Hematopoietic multipotent progenitor cell (in vitro differentiated cells): ENCODE measurements at places on chromosomes 4 and X.

GRCh38 chr4:98446499-98447375 is 185.6 kb downstream of the RAP1GDS1 start:
- peak; percentile 83 for DNase-seq

GRCh38 chrX:112094729-112095128 is 12.2 kb upstream of the TRPC5 start:
- DNase-seq = no peak

- DNase-seq = no peak
These were observed 18.4 kb upstream of the XK start for GRCh38 chrX:37667141-37667540.

GRCh38 chrX:150514462-150514861 is 54.0 kb upstream of the MTM1 start:
- DNase-seq = no peak

- DNase-seq = no peak
These were observed 135.7 kb upstream of the ANXA10 start for GRCh38 chr4:167956676-167957075.

GRCh38 chr4:11297201-11297600 is 131.5 kb downstream of the HS3ST1 start:
- DNase-seq = no peak

DNA sequence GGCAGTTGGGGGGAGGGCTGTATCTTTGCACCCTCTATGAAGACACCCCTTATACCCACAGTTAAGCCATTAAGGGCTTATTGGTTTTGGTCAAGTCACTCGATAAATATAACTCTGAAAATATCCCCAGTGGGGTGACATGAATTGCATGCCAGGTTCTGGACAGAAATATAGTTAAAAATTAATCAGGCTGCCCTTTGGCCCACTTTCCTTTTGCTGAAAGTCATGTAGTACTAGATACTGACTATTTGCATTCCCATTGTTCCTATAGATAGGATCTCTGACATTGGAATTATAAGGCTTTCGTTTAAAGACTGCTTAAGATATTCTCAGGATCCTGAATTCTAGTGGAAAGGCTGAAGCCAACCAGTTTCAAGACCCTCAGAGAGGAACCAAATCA is 43.5 kb upstream of the LAMP2 start:
- no peak for DNase-seq

DNA sequence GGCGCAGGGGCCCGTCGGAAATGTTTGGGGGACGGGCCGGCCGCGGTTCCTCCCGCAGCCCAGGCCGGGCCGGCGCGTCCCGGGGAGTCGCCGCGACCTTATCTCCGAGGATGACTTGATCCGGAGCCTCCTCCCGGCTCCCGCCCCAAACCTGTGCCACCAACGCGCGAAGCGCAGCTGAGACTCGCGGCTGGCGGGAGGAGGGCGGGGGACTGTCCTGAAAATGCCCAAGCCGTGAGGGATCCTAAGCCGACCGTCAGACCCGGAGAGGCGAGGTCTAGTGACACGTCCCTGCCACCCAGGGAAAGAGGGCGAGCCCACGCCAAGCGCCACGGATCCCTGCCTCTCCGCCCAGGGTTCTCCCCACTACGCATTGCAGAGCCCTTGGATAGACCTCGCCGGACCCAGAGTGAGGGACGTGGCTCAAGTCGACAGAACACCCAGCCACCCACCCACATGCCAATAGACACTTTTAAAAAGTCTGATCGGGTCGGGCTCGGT is 26.9 kb downstream of the UTP14A start:
- DNase-seq = no peak

DNA sequence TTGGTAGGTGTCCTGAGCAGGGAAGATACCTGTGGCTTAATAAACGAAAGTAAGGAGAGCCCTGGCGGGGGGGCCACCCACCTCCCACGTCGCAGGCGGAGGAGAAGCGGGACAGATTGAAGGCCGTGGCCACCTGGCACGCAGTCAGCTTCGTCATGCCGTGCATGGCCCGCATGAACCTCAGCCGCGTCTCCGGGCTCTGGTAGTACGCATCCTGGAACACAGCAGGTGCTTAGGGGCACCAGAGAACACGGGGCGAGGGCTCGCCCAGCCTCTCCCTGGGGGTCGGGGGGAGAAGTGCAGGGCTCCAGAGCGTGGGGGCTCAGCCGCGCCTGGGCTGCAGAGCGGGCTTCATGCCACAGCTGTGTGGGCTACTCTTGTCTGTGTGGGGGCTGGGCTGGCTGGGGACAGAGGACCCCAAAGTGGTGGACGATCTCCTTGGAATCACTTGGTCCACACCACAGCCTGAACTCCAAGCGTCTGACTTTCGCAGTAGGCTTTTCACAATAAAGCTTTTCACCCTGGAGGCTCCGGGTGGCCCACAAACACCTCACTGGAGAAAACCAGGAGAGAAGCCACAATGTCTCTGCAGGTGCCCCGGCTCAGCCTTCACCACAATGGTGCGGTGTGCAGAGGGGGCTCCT is 27.1 kb upstream of the SLC25A6 start:
- no peak for DNase-seq

GRCh38 chr4:6782846-6783110 is 251 bp downstream of the KIAA0232 start:
- no peak for DNase-seq

- DNase-seq = no peak
These were observed 53.6 kb downstream of the USP53 start for GRCh38 chr4:119266153-119266552.

DNA sequence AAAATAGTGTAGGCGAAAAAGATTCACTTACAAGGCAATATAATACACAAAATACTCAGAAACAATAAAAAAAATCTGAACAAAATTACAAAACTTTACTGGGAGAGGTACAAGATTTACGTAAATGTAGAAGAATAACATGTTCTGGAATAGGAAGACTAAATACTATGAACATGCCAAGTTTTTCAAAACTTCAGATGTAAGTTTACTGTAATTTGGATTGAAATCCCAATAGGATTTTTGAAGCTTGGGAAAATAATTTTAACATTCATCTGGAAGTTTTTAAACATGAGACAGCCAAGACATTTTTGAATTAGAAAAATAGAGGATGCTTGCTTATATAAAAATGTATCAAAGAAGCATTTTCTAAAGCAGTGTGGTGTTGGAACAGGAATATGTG is 30.5 kb upstream of the CT83 start:
- DNase-seq = no peak

- DNase-seq = peak; percentile 7
These were observed 2185.9 kb upstream of the TENM3 start for GRCh38 chr4:180057299-180057721.

- DNase-seq = no peak
These were observed 100.0 kb downstream of the TET2 start for GRCh38 chr4:105246712-105247111.

- no peak for DNase-seq
These were observed 599 bp downstream of the NUP54 start for GRCh38 chr4:76147454-76148141.

DNA sequence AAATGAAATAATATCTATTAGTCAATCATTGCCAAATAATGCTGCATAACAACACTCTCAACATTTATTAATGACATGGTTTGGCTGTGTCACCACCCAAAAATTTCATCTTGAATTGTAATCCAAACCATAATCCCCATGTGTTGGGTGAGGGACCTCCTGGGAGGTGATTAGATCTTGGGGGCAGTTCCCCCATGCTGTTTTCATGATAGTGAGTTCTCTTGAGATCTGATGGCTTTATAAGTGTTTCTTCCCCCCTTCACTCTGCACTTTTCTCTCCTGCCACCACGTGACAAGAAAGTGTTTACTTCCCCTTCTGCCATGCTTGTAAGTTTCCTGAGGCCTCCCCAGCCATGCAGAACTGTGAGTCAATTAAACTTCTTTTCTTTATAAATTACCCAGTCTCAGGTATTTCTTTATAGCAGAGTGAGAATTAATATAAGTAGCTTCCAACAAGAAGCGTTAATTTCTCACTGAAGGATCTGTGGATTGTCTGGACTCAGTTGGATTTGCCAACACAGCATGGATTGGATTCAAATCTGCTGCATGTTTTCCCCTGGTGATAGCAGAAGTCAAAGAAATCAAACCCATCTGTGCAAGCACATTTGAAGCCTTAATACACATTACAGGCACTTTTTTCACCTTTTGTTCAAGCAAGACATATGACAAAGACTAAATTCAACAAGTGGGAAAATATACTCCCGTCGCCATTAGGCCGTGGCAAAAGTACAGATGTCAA is 216.6 kb downstream of the PDGFC start:
- DNase-seq = no peak

- DNase-seq = no peak
These were observed 7.0 kb upstream of the USO1 start for GRCh38 chr4:75717408-75717807.

DNA sequence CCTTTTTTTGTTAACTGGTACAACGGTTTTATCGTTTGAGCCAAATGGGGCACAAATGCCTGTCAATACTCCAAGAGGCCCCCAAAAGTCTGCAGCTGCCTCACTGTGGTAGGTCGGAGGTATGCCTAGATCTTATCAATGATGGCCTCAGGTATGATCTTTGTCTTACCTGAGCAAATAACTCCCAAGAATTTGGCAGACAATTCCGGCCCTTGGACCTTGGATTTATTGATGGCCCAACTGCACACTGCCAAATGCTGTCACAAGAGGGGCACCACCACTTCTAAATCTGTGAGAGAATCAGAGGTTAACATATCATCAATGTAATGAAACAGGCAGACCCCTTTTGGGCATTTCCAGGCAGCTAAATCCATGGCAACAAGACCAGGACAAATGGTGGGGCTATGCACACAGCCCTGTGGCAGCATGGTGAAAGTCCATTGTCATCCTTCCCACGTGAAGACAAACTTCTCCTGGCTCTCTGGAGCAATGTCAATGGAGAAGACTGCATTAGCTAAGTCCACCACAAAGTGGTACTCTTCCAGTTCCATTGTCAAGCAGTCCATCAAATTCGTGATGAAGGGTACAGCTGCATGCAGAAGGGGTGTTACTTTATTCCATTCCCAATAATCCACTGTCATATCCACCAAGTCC is 28.6 kb downstream of the CXCL13 start:
- DNase-seq = no peak

GRCh38 chr4:27066591-27066990 is 205.9 kb downstream of the STIM2 start:
- peak; percentile 55 for DNase-seq

DNA sequence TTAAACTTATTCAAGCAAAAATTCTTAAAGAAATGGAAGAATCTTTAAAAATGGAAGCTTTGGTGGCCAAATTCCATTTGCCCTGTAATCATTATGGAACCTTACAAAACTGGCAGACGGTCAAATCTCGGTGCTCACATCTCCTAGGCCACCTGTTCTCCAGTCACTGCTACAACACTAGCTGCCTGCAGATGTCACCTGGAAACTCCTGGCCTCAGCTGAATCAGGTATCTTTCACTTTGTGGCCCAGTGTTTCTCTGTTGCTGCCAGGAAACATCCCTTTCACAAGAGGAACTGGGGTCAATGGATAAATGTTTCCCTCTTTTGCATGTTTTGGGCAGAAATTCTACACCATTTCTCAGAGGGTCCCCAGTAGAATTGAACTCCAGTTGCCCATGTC is 4.2 kb upstream of the CXCL3 start:
- no peak for DNase-seq

DNA sequence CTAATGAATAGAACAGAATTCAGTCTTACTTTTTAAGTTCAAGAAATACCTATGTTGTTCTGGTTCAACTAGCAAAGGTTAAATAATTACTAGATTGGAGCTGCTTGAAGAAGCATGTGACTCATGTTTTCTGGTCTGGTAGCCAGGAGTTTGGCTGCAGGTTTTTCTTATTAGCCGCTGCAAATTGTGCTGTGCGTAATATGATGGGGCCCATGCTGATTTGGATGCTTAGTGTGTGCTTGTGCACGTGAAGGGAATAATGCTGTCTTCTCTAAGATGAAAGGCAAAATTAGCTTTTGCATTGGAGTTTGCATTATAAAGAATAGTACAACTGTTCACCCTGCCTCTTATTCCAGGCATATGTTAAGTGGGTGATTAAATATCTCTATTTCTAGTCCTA is 219.6 kb downstream of the SNCA start:
- no peak for DNase-seq

GRCh38 chrX:119455264-119455663 is 13.0 kb upstream of the SLC25A5 start:
- no peak for DNase-seq

- DNase-seq = no peak
These were observed 23.1 kb downstream of the MOSPD2 start for GRCh38 chrX:14896273-14896672.

DNA sequence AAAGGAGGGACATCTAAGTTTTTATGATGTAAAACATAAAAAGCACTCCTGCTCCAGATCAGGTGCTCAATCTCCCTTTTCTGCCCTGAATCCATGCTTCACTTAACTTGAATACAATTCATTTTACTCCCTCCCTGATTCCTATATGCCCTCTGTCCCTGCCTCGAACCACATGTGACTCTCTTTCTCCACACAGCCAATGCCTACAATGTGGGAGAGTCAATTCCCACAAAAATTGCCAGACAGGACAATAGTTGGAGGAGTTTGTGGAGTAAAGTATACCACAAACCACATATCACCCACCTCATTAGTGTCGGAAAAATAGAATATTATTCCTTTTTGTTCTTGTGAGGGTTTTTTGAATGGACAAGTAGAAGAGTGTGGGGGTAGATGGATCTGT is 9.7 kb downstream of the AMMECR1 start:
- DNase-seq = no peak

DNA sequence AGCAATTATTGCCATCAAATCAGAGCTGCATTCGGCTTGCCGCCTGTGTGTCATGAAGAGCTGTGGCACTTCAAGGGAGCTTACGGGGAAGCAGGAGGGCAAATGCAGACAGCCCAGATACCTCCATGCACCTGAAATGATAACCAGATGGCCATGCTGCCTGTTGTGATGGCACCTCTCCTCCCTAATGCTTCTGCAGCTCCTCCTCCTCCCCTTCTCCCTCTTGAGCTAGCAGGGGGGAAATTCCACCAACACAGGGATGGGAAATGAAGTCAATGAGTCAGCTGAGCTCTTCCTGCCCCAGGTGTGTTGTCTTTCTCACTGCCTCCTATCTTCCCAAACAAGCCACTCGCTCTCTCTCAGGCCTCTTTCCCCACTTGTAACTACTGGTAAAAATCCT is 565.0 kb downstream of the BCOR start:
- no peak for DNase-seq

DNA sequence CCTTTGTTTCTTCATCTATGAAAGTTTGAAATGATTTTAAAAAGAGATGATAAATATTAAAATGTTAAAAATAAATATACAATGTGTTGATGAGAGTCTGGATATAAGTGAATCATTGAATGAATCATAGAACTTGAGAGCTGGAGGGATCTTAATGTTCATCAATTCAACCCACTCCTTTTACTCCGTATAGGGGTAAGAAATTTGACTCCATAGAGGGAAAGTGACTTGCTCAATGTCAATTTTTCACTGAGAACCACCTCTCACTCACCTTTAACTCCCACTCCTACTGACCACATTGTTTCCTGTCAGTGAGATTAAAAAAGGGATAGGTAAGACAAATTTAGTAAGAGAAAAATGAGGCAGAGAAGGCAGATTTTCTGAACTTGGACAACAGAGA is 557.2 kb upstream of the GRIA3 start:
- DNase-seq = no peak

DNA sequence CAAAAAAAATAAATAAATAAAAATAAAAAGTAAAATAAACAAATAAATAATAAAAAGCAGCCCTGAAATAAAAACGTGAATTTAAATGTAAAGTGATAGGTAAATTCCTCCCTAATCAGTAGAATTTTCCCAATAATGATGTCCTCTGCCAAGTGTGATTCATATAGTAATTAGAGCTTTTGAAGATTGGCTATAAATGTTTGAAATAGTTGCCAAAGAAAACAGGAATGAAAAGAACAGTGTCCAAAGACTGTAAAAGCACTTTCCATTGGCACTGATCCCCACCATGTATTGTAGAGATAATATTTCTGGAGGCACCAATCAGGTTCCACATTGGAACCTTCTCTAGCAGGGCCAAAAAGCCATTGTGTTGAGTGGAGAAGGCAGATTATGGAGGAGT is 25.9 kb upstream of the SMARCAD1 start:
- DNase-seq = no peak
